ENCODE measurements at places on chromosomes 1 and 21.
A peak's percentile ranks its signal among the peaks of the same experiment; 100 is the strongest.

- DNase-seq = no peak
These were observed 33.0 kb downstream of the AK4 start for GRCh38 chr1:65180977-65181376.

DNA sequence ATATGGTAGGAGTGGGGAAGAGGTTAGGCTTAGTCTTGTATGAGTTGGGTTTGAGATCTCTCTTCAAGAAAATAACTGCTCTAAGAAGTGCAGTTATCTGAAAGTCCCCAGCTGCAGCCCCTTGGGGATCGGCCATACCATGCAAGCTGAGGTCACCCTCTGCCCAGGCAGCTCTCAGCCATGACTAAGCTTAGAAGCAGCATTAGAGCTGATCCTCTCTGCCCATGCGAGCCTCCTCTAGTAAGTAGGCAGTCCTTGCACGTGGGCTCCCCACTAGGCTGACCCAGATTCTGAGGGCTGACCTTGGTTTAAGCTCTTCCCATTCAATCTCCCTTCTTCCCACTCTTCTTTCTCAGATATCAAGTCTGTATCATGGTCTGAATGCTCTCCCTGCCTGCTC is 121.0 kb upstream of the UBE2U start:
- no peak for DNase-seq

DNA sequence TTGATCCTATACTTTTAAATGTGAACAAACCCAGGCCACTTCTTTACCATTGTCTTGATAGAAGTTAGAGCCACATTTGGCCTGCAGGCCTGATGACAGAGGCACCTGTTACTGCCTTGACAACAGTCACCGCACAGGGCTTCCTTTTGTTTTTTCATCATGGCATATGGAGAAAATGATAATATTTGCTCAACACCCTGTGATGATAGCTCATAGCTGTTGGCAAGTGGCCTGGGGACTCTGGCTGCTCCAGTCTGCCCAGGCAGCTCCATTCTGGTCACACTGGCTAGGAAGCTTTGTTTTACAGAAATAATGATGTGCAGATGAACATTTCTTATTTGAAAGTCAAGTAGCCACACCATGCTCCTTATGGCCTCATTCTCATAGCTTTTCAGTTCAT is 89.6 kb upstream of the GPR88 start:
- no peak for DNase-seq

DNA sequence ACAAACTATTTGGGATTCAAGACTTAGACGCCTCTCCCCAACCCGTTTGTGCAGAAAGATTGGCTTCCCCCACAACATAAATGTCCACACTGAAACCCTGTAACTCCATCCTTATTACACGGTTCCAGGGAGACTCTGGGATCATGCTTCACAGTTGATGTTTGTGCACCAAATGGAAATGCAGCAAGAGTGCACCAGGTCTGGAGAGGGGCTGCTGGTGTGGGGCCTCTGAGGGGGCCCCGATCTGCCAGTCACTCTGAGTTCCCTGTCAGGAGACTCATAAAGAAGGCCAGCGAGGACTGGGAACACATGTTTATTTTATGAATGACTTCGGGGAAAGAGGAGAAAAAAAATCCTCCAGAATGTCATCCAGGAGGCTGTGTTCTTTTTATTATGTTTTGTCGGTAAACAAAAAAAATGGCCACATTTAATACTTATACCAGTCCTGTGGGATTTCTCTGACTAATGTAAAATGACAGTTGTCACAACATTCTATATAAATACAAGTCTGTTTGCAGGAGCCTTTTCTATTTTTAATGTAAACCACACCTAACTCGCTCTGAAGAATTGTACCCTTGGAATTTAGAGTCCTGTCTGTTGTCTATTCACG is 439.1 kb upstream of the VAMP3 start:
- no peak for DNase-seq

DNA sequence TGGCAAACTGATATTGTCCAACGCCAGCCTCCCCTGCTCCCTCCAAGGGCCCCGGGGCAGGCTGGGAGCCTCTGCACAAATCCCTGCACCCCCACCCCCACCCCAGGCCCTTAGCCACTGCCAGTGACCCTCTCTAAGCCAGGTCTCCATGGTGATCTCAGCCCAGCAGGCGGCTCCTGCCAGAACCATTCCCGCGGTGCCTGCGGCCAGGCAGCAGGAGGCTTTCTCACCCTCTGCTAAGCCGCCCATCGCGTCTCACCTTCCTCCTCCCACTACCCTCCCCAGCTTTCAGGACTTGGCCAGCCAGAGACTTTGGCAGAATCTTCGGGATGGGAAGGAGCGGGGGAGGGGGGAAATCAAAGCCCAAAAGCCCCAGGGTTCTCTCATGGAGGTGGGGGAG is 46.8 kb upstream of the WASF2 start:
- peak; percentile 73 for DNase-seq

DNA sequence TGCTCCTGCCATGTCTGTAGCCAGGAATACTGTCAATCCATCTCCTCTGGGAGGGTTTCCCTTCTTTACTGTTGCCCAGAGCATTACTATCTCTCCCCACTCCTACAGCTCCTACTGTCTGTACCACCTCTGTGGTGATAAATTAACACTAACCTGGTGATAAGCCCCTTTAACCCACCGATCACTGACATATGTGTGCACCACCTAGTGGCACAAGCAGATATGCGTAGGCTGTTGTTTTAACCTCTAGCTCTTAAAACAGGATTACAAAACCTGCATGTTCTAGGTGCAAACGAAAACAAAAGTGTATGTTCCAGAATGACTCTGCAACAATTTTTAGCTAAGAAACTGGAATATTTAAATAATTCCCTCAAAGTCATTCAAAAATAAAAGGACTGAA is 93.9 kb upstream of the BEND5 start:
- DNase-seq = no peak

DNA sequence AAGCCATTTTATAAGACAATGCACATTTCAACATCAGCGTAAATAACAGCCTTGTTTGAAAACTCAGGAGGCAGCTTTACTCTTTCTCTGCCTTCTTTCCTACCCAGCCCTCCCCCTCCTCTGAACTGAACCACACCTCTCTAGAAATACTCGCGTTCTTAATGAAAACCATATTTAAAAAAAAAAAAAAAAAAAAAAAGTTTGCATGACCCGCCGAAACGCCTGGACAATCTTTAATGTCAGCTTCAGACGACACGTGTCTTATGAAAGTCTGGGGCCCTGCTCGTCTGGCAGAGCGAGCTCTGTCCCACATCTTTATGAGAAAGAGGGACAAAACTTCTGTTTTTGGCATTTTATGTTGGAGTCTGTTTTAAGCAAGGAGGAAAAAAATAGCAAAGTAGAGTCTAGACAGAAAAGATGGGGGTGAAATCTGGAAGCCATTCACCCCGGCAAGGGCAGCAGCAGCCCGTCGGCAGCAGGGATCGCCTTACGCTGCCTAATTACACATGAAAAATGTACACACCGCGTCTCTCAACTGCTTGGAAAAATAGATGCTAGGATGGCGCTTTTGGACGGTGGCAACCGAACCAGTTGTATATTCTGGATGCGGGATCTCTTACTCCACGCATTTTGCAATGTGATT is 130.4 kb upstream of the ETS2 start:
- DNase-seq = no peak

DNA sequence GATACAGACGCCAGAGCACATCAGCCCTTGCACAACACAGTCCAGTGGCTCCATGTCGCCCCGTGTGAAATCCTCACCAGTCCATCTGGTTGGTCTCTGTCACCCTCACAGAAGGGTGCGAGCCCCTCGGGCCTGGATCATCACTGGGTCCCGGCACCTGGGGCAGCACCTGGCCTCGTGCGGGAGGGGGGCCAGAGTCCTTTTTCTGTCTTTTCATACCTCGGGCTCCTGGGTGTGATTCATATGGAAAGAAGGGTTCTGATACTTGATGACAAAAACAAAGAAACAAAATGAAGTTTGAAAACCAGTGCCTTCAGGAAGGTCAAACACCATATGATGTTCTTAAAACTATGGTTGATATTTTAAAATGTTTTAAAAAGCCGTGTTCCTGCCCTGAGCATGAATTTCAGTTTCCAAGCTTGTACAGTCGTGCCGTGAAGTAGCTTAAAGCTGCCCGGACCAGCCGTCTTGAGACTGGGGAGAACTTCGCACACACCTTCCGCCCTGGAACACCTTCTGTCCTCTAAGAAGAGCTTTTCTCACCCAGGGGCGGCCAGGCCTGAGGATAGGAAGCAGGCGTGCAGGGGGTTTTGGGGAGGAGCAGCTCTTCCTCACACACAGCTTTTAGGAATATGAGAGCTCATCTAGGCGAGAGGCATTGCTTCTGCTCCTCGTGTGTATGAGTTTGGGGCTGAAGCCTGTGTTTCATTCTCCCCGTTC is 35.2 kb downstream of the SLC37A1 start:
- no peak for DNase-seq

DNA sequence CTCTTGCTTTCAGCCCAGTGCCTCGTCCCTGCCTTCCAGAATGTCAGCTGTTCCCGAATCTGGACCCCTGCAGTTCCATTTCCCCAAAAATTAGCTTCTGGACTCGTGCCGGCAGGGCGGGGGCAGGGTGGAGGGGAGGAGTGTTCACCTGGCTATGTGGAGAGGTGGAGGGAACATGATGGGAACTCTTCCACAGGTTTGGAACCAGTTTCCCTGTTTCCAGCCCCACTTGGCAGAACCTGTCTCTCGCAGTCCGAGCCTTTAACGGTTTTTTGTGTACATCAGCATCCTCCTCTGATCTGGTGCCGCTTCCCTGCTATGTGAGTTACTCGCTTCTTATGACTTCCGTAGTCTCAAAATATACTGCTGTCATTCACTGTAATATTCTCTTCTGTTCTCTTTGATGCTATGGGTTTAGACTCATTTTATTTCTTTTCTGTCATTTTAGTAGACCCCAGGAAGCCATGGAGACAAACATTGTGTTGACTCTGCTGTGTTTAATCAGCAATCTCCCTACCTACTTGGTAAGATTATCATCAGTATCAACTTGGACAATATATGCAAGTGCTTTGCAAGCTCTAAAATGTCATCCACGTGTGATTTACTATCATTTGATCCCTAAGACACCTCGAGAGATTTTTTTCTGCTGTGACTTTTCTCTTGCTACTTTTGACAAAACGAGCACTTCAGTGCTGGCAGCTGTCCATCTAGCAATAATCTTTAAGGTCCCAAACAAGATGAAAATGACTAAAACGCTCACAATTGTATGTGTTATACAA is 33.3 kb upstream of the HNRNPU start:
- no peak for DNase-seq

DNA sequence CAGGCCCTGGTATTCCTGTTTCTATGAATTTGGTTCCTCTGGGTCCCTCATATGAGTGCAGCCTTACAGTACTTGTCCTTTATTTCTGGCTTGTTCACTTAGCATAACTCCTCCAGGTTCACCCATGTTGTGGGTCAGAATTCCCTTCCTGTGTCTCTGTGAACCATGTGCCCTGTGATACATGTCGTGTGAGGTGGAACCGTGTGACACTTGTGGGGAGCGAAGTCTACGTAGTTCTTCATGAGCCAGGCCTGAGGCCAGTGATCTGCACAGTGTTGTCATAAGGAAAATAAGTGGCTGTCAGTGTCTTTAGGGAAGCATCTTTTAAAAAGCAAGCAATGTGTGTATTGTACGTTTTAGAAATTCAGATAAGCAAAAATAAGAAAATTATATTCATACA is 122.8 kb downstream of the GALNT2 start:
- DNase-seq = no peak
